A549 treated with CpdA at 1 μM for 4 hours (cell line): ENCODE measurements at places on chromosomes 7 and 10. TPM values are rescaled to one million over a fixed set of nuclear protein-coding genes. Genes with fewer than 3 reads are reported as not detected.

Gene CYREN
- 64.2 to 71.1 TPM (median 70.4 TPM) in 5 replicates for total RNA-seq

Gene VWC2
- not detected in 5 replicates for total RNA-seq

Gene SLC16A12
- total RNA-seq, result 0.03 to 0.11 TPM in 2 of 5 replicates, not detected in the others

Gene GNAT3
- not detected in 5 replicates for total RNA-seq

Gene KCNH2
- 0.40 to 0.52 TPM (median 0.47 TPM) in 5 replicates for total RNA-seq

Gene CPEB3
- 0.22 to 0.39 TPM (median 0.36 TPM) in 5 replicates for total RNA-seq

Gene SLIT1
- total RNA-seq, result 0.05 to 0.17 TPM (median 0.07 TPM) in 5 replicates
